Memory B cell (primary cell): ENCODE measurements at places on chromosomes 12 and 14.

- DNase-seq: no peak
Observed at GRCh38 chr14:75482366-75482765, 39.9 kb upstream of the BATF start.

DNA sequence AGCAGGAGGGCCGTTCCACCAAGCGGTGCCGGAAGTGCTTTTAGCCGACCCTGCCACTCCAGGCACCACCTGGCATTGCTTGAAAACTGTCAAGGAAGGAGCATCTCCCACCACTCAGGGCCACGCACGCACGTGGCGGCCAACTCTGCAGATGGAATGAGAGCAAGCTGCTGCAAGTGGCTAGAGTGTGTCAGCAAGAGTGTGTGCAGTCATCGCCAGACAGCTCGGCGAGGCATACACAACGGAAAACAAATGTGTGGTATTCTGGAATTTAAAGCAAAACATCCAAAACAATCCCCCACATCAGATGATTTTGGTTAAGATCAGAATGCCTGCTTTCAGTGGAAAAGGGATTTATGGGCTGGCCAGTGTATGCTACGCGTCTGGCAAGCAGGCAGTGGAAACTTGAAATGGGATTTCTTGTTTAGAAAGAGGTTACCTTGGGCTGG is 11.2 kb downstream of the CD9 start:
- no peak for DNase-seq

GRCh38 chr12:71371122-71371521 is 68.5 kb upstream of the LGR5 start:
- no peak for DNase-seq

GRCh38 chr14:68140076-68140741 is 320.6 kb downstream of the RAD51B start:
- DNase-seq: no peak
